ENCODE measurements at places on chromosomes 3 and 15.

DNA sequence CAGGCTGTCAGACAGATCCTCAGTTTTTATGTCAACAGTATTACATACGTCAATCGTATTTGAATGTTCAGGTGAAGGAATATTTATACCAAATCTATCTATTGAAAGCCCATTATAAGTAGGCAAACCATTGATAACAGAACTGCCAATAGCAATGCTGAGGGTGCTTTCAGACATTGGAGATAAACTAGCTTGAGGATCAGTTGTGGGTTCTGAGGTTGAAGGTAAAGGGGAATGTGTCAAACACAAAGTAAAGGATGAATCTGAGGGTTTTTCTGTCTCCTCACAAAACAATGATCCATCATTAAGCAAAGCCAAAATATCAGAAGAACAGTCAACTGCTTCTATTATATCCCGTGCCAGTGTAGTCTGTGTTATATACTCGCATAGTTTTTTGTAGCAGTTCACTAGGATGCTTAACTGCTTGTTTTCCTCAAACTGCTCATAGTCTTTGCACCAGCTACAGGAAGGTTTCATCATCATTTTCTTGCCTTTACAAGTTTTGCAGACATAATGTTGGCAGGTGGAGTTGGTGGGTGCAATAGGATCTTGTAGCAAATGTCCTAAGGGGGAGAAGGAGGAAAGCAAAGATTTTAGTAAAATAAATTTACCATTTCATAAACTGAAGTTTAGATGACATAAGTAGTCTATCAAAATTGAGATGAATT is 43.8 kb downstream of the MSL2 start:
- DNase-seq = no peak

GRCh38 chr3:196270499-196270898 is 17.0 kb downstream of the PCYT1A start:
- DNase-seq = no peak

GRCh38 chr15:83106994-83107840 is at the start of gene TM6SF1:
TSS of gene TM6SF1 (plus strand) at chr15:83107645. CDS start at chr15:83107681, 36 bp downstream.
- DNase-seq = peak; percentile 80

DNA sequence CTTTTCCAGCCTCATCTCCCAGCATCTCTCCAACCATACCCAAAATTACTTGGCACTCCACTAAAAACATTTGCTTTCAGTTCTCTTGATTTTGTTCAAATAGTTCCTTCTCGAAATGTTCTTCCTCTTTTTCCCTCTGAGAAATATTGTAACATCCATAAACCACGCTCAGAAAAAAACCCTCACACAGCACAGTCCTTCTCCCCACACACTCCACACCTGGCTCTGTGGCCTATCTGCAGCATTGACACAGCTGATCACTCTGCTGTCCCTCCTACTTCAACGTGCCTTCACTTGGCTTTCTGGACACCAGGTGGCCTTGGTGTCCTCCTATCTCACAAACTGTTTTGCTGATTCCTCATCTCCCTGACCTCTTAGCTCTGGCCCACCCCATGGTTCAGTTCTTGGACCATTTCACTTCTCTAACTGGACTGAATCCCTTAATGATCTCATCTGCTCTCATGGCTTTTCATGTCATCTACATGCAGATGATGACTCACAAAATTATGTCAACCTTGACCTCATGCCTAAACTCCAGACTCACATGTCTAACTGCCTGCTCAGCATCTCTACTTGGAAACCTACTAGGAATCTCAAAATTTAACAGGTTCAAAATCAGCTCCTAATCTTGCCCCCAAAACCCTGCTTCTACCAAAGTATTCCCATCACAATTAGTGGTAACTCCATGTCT is 93.3 kb downstream of the TRIM42 start:
- no peak for DNase-seq

GRCh38 chr15:69973102-69973714 is 124.5 kb downstream of the TLE3 start:
- no peak for DNase-seq

DNA sequence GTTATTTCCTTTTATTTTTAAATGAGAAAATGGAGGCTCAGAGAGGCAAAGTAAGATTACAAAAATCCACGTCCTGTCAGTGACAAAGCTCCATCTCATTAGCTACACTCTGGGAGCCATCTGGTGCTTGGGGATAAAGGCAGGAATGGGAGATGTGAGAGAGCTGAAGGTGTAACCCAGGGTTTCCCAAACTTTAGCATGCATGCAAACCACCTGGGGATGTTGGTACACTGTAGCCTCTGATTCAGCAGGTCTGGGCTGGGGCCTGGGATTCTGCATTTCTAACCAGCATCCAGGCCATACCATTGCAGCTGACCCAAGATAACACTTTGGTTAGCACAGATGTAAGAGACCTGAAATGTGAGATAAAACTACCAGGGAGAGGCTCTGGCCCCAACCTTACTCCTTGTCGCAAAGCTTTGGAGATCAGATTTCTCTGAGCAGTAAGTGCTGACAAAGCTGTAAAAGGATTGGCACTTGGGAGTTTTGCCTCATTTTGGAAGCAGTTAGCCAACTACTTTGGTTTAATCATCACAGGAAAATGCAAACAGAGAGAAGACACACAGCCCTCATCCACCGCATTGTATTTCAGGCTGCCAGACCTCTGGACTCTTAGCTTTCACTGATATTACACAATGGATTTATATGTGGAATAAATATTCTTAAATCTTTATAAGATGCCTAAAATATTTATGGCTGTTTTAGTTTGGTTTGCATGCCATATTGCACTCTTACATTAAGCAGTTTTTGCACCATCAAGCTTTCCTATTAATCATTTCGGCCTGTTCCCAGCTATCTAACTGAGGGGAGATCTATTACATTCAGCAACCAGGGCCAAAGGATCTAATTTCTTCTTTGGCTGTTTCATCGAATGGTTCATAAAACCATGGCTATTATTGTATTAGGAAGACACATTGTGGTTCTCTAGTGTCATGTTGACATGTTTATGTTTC is 263.0 kb downstream of the EBLN2 start:
- DNase-seq = no peak

- no peak for DNase-seq
Observed at GRCh38 chr3:65262548-65262947, 574.7 kb upstream of the ADAMTS9 start.

GRCh38 chr3:127889461-127889863 is 25.6 kb upstream of the KBTBD12 start:
- no peak for DNase-seq

GRCh38 chr3:123105201-123106189 is 38.7 kb downstream of the PDIA5 start:
- DNase-seq = no peak

- DNase-seq = no peak
Observed at GRCh38 chr3:51408813-51409212, 17.7 kb downstream of the RBM15B start.

DNA sequence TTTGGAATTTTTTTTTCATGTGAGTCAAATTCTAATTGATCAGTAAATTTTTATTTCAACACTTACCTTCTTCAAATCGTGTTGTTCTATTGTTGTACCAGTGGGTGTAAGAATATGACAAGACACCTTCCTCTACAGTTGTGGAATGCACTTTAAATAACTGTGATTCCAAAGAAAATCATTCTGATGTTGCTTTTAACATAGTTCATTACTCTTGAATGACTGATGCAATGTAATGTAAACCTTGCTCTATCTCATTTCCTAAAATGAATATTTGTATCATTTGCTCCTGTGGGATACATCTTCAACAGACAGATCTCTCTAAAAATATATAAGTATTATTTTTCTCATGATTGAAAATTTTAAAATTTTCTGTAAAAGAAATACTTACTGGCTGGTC is 313.4 kb downstream of the RBMS3 start:
- DNase-seq = no peak

GRCh38 chr3:152323834-152324233 is 55.1 kb downstream of the MBNL1 start:
- no peak for DNase-seq
